Daoy (cell line): ENCODE measurements at places on chromosomes 6 and 20. TPM values are rescaled to one million over a fixed set of nuclear protein-coding genes. Genes with fewer than 3 reads are reported as not detected.

DNA sequence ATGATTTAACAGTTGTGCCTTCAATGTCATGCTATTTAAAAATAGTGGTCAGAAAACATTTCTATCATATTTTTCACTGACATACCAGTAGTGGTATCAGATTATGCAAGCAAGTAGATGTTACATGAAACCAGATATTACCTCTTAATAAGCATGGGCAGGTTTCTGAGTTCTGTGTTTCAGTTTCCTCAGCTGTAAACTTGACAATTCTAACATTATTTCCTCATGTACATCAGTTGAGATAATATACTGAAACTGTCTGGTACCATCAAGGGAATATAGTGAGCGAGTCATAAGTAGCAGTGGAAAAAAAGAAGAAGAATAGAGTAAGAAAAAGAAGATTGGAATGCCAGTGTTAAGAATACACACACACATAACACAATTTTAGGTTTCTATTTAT is 477.9 kb upstream of the MANEA start:
- DNase-seq = no peak

Gene CASP8AP2
- 11.5 and 12.3 TPM in 2 replicates for total RNA-seq

Gene NTSR1
- 0.17 TPM in 1 of 2 replicates, not detected in the other for total RNA-seq

Gene TNFRSF6B
- total RNA-seq = 12.6 and 14.7 TPM in 2 replicates

- DNase-seq = no peak
Measured at GRCh38 chr6:42332916-42333315, 115.3 kb upstream of the MRPS10 start.

GRCh38 chr20:61135266-61135665 is 116.8 kb upstream of the CDH4 start:
- no peak for DNase-seq

DNA sequence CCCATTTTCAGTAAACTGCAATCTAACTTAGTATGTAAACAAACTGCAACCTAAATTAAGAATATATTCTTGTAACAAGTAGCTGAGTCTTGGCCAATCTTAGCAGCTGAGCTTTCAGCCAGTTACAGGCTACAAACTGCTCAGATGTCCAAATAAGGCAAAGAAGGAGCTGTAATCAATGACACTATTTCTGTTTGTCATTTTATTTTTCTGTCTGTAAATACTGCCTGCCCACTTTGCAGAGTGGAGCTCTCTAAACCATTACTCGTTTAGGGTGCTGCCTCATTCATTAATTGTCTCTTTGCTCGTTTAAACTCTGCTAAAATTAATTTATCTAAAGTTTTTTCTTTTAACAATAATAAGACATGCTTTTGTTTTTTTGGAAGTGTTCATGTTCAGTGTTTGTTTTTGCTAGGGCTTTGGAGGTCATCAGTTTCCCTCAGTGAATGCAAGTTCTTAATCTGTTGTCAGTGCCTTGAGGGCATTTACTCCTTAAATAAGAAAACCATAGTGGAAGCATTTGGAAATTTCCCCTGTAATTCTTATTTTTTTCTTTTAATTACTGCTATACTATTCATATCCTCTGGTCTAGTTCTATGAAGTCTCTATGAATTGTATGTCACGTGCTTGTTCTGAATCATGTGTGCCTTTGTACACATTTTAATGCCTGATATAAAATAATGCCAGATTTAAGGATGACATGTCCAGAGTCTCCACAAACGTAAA is 3.6 kb upstream of the PRL start:
- DNase-seq = no peak

- DNase-seq = peak; percentile 97
Measured at GRCh38 chr6:52517502-52518278, 59.2 kb downstream of the TRAM2 start.

Gene HLA-DQA2
- total RNA-seq = not detected in 2 replicates

DNA sequence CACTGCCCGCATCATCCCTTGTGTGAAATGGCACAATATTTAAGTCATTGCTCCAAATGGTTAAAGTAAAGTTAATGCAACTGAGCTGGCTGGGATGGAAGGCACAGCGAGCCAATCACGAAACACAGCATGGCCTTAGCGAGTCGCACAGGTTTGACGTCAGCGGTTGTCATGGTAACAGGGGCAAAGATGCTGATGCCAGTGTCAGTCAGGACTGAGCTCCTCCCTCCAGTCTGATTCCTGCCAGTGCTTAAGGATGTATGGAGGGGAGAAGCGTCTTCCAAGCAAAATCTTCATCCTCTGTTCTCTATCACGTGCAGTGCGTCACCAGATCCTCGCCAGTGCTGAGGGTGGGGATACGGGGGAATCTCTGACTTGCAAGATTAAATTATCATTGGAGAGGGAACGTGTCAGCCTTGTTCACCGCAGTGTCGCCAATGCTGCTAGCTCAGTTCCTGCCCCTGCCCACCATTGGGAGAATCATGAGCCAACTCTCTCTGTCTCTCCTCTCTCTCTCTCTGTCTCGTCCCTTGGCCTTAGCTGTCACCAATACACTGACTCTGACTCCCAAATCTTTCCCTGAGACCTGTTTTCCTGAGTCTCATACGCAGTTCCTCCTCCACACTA is 24.5 kb downstream of the TSPYL4 start:
- peak; percentile 95 for DNase-seq

DNA sequence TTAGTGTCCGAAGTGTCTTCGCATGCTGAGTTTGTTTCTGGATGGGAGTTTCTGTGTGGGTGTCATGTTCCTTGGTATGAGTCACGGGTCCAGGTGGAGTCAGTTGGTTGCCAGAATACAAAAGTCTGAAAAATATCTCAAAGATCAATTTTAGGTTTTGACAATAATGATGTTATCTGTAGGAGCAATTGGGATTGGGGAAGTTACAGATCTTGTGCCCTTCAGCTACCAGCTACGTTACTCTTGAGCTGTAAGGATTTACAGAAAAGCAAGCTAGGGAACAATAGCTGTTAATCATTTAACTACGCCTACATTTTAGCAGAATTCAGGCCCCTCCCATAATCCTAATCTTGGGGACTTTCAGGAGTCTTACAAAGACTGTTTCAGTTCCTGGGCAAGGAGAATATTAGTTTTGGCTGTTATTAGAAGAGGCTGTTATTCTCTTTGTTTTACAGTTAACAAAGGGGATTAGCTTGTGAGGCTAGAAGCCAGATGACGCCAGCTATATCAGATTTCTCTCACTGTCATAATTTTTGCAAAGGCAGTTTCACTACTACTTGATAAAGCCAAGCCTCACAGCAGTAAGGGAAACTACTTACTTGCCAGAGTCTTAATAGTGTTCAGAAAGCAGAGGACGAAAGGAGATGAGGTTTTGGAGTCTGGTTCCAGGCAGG is 15.4 kb upstream of the SLC22A16 start:
- peak; percentile 69 for DNase-seq

DNA sequence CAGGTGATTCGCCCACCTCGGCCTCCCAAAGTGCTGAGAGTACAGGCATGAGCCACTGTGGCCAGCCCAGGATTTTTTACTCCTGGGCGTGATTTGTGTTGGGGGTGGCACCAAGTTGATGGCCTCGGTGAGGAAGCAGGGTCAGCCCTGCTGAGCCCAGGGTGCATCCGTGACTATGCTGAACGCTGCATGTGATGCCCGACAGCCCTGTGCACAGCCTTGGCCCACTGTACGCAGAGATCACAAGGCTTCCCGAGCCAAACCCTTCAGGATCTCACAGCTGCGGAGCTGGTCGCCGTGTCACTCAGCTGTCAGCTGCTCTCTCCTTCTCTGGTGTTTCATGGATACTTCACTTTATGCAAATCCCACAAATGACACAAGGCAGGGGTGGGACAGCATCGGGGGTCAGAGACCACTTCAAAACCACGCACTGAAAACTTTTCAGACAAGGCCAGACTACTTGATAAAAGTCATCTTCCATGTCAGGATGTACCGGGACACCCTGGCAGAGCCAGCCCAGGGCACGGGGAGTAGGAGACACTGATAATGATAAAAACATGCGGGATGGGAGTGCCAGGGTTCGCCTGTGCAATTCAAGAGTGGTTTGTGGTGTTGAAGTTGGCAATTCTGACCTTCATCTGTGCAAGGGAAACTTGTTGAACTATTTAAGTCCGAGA is 31.2 kb upstream of the RPS6KA2 start:
- no peak for DNase-seq

DNA sequence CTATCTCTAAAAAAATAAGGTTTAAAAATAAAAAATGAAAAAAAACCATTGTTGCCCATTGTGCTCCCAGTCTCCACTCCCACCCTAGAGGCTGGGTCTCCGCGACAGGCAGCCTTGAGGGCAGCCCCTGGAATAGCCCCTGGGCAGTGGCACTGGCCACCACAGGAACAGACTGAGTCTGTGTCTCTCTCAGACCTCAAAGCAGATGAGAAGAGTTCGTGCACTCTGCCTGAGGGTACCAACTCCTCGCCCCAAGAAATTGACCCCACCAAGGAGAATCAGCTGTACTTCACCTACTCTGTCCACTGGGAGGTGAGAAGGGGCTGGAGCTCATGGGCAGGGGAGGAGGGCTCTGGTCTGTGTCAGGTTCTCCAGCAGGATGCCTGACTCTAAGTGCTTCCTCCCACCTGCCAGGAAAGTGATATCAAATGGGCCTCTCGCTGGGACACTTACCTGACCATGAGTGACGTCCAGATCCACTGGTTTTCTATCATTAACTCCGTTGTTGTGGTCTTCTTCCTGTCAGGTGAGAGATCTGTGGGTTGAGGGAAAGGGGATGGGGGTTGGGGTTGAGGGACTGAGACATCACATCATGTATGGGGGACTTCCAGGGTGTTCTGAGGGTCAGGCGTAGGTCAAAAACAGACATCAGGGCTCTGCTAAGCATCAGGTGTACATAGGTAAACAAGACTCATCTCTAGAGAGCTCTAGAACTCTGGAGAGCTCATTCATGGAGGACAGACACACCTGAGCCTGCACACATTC is 35.6 kb downstream of the TM9SF4 start:
- DNase-seq = no peak

DNA sequence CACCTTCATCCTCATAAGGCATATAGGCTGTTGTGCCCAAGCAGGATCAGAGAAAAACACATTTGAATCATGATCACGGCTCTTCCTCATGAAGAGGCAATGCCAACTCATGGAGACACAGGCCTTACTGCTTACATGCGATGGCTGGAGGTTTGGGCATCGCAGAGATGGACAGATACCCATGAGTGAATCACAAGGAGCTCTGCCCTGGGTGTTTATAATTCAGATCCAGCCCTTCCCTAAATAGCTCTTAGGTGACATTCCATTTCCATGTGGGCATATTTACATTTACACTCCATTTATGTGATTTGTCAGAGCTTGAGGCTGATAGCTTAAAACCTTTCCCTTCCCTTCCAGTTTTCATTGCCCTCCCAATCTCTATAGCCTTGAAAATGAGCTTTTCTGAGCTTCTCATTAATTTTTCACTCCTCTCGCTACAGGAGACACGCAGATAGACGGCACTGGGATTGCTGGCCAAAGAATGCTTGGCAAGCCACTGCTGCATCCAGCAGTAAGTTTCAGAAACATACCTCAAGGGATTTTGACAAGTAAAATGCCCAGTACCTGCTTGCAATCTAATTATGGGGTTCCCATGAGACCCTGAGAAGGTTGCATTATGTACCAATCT is 249.1 kb downstream of the TBC1D7 start:
- peak; percentile 9 for DNase-seq

Gene CCN6
- not detected in 2 replicates for total RNA-seq

DNA sequence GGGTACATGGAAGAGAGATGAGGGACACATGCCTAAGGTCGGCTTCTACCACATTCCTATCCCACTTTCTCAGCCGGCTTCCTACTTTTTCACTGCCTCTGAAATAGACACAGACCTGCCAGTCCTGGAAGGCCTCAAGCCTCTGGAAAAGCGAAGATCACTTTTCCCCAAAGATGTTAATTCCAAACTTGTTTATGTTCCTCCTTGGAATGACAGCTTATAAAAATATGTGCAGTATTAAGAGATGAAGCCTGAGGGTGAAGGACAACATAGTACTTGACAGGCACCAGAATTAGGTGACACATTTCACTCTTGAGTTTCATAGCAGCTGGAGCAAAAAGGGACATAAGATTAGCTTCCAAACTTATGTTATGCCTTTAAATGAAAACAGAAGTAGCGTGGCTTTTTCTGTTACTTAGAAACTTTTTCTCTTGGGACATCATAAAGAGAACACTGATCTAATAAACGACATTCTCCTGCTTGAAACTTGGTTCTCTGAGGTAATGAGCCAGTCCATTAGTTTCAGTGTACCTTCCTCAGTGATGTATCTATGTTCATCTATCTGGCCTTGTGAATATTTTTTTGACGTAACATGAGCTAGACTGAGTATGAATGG is 25.3 kb downstream of the FOXO3 start:
- DNase-seq = no peak

DNA sequence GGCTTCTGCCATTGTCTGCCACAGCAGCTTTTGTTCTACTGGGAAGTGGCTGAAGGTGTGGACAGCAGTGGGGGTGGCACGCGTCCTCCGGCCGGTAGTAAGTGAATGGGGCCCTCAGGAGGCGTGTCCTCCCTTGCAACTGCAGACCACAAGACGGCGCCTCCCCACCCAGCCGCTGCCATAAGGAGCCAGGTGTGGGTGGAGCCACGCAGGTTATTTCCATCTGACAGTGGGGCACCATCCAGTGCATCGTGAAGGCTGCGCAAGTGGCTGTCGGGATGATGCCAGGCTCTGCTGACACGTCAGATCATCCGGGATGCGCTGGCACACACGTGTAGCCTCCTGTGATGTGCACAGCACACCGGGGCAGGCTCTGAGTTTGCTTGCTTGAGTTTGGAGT is 379.7 kb downstream of the CDH4 start:
- DNase-seq = no peak

DNA sequence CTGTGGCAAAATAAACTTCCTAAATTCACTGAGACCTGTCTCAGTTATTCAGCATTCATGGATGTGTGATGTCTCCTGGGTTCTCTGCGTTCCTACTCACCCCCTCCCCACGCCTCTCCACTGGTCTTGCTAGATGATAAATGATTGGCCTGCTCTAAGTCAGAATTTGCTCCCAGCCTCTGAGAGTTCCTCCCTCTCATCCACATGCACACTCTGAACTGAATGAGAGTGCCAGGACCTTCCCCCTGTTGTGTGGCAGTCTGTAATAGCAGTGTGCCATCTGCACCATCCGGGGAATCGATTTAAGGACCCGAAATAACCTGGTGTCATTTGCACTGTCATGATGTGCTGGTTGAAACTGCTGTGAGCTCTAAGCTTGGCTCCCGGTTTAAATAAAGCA is 135.8 kb upstream of the AFDN start:
- no peak for DNase-seq

- DNase-seq = no peak
Measured at GRCh38 chr20:14685183-14685582, 347.8 kb upstream of the FLRT3 start.

- no peak for DNase-seq
Measured at GRCh38 chr20:23249541-23249940, 101.0 kb upstream of the NXT1 start.

Gene RFX6
- total RNA-seq = not detected in 2 replicates

Gene GLP1R
- not detected in 2 replicates for total RNA-seq

Gene TLDC2
- not detected in 2 replicates for total RNA-seq

- DNase-seq = peak; percentile 37
Measured at GRCh38 chr20:36273414-36274180, 32.5 kb upstream of the DLGAP4 start.
